ENCODE measurements at places on chromosomes 2 and 18. TPM values are rescaled to one million over a fixed set of nuclear protein-coding genes. Genes with fewer than 3 reads are reported as not detected.

The DLX1 gene
- total RNA-seq, result 0.29 TPM

The RNASEH1 gene
- 21.0 TPM for total RNA-seq

The C2orf78 gene
- total RNA-seq, result not detected

The SKA1 gene
- total RNA-seq, result not detected

The ZAP70 gene
- total RNA-seq, result 4.9 TPM

The SERPINB13 gene
- total RNA-seq, result not detected

The C2orf72 gene
- 1.3 TPM for total RNA-seq

All from breast epithelium (tissue), 4 donors.